Testis (tissue), 5 donors: ENCODE measurements at places on chromosomes 3 and 15.

DNA sequence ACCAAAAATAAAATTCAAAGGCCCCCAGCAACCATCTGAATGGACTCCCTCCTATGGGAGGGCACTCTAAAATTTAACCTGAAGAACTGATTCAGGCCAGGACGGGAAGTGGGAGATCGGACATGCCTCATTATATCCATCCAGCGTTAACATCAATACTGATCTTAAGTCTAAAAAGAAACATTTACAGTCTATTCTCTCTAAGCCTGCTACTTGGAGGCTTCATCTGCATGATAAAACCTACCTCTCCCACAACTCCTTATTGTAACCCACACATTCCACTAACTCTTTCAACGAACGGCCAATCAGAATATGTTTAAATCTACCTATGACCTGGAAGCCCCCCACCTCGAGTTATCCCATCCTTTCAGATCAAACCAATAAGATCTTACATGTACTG lies 68.4 kb downstream of the HERC1 start:
- no peak for DNase-seq

- DNase-seq: no peak
Measured at GRCh38 chr3:169060037-169060436, 603.5 kb downstream of the MECOM start.

GRCh38 chr15:51888593-51889195 lies 59.2 kb downstream of the TMOD3 start:
- no peak for DNase-seq

- DNase-seq: no peak
Measured at GRCh38 chr3:112738366-112738765, 97.4 kb upstream of the CCDC80 start.

GRCh38 chr3:114445233-114445632 lies 151.4 kb downstream of the TIGIT start:
- no peak for DNase-seq
